Aorta (tissue), 5 donors: ENCODE measurements at places on chromosomes 12 and 14. TPM values are rescaled to one million over a fixed set of nuclear protein-coding genes. Genes with fewer than 3 reads are reported as not detected.

- no peak for DNase-seq
- H3K27ac ChIP-seq: no peak overlapping the region
- no peak overlapping the region for H3K4me3 ChIP-seq
- H3K36me3 ChIP-seq: no peaks in the 10 kb centered on the region
These were observed 15.4 kb downstream of the TEAD4 start for GRCh38 chr12:2974560-2974971.

GRCh38 chr12:19518209-19518608, 78.9 kb downstream of the AEBP2 start:
- DNase-seq: no peak
- H3K4me3 ChIP-seq: no peak overlapping the region
- H3K27me3 ChIP-seq: no peaks in the 10 kb centered on the region
- peaks cover 4% of the 10 kb centered on the region for H3K36me3 ChIP-seq

- H3K27ac ChIP-seq: no peak overlapping the region
- H3K4me3 ChIP-seq: no peak overlapping the region
- no peak for DNase-seq
- H3K36me3 ChIP-seq: no peaks in the 10 kb centered on the region
These were observed 233.2 kb downstream of the MDGA2 start for GRCh38 chr14:47442211-47442610.

DNA sequence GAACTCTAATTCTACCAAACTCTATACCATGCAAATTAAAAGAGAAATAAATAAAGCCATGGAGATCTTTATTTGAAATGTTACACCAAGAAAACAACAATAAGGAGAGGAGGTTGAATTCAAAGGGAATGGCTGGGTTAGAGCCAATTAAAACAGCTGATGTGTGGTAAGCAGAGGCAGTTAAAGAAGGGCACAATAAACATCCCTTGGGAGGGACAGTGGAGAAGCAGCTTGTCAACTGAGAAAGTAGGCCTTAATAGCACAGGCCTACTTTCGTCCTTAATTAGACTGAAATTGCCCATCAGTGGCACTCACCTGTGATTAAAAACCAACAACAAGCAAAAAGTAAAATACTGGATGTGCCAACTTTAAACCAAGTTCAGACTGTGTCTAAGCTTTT, 16.3 kb upstream of the NAV3 start:
- DNase-seq: no peak
- no peak overlapping the region for H3K27ac ChIP-seq
- no peaks in the 10 kb centered on the region for H3K27me3 ChIP-seq
- no peaks in the 10 kb centered on the region for H3K4me1 ChIP-seq
- H3K4me3 ChIP-seq: no peak overlapping the region
- no peaks in the 10 kb centered on the region for H3K36me3 ChIP-seq

GRCh38 chr12:42483521-42483790, 106.1 kb downstream of the PRICKLE1 start:
- DNase-seq: peak; percentile 82
- H3K27ac ChIP-seq: peak overlapping the region; percentile 1
- no peaks in the 10 kb centered on the region for H3K36me3 ChIP-seq
- H3K27me3 ChIP-seq: no peaks in the 10 kb centered on the region
- peak overlapping the region; percentile 77 for H3K4me3 ChIP-seq
- no peaks in the 10 kb centered on the region for H3K4me1 ChIP-seq

GRCh38 chr14:101075801-101076413, 172.4 kb upstream of the RTL1 start:
- DNase-seq: peak; percentile 60
- H3K36me3 ChIP-seq: no peaks in the 10 kb centered on the region
- H3K27ac ChIP-seq: no peak overlapping the region
- no peaks in the 10 kb centered on the region for H3K4me1 ChIP-seq
- no peak overlapping the region for H3K4me3 ChIP-seq

- DNase-seq: no peak
- H3K36me3 ChIP-seq: no peaks in the 10 kb centered on the region
- H3K27me3 ChIP-seq: no peaks in the 10 kb centered on the region
- H3K4me1 ChIP-seq: no peaks in the 10 kb centered on the region
- H3K4me3 ChIP-seq: no peak overlapping the region
These were observed 48.2 kb upstream of the ATP2B1 start for GRCh38 chr12:89756585-89757398.

GRCh38 chr14:64899958-64900357, 14.3 kb upstream of the CHURC1 start:
- no peaks in the 10 kb centered on the region for H3K27me3 ChIP-seq
- no peak overlapping the region for H3K27ac ChIP-seq
- no peak overlapping the region for H3K4me3 ChIP-seq
- DNase-seq: no peak
- no peaks in the 10 kb centered on the region for H3K36me3 ChIP-seq

The KRT79 gene
- not detected for total RNA-seq

The SLCO1A2 gene
- total RNA-seq: not detected

The DNAJC22 gene
- 0.24 TPM for total RNA-seq

The LALBA gene
- total RNA-seq: not detected

The OTX2 gene
- not detected for total RNA-seq

The MIP gene
- total RNA-seq: not detected

The SRRM4 gene
- 0.27 TPM for total RNA-seq

The ASCL1 gene
- total RNA-seq: not detected

The BEST3 gene
- not detected for total RNA-seq
